ENCODE measurements at places on chromosomes 11 and 22.
A peak's percentile ranks its signal among the peaks of the same experiment; 100 is the strongest.

- DNase-seq = no peak
These were observed 140.8 kb downstream of the CCDC81 start for GRCh38 chr11:86515297-86516094.

GRCh38 chr11:114668109-114668508, 10.2 kb upstream of the NXPE2 start:
- no peak for DNase-seq

DNA sequence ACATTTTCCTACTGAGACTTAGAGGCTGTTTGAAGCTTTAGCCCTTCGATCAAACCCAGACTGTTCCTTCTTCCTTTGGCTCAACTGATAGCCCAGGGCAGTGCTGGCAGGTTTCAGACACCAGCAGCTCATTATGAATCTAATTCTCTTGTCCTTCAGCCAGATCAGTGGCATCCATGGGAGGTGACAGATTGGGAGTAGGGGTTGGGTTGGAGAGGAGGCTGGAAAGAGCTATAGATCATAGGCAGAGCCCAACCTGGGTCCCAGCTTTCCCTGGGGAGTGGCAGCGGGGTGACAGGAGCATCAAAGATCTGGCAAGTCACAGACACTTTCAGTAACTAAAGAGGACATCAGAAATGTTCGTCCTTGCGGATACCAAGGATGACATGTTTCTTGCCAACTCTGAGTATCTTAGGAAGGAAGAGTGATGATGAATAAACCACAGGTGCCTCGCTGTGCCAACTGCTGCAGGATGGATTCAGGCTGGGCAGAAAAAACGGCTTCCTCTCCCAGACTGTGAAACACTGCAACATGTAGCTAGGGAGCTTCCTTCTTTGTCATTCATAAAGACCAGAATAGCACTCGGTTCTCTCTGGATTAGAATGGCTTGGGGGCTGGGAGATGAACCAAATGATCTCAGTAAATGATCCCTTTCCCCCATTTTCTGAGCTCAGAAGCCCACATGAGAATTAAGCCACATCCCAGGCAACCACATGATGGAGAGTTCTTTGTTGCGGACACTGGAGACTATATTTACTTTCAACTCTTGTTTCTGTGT, 19.1 kb downstream of the ABCC8 start:
- no peak for DNase-seq

DNA sequence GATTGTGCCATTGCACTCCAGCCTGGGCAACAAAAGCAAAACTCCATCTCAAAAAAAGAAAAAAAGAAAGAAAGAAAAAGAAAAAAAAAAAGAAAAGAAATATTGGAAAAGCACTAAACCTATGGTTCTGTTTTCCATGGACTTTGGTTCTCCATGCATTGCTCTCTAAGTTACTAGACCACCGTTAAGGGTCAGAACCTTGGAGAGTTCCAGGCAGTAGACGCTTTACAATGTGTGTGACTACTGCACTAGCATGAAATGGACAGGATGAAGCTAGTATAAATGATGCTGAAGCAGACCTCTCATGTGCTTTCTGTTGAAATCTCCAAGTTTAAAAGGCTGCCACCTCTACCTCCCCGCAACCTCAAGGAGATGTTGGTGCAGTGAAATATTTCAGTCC, 63.5 kb downstream of the SIK2 start:
- no peak for DNase-seq

DNA sequence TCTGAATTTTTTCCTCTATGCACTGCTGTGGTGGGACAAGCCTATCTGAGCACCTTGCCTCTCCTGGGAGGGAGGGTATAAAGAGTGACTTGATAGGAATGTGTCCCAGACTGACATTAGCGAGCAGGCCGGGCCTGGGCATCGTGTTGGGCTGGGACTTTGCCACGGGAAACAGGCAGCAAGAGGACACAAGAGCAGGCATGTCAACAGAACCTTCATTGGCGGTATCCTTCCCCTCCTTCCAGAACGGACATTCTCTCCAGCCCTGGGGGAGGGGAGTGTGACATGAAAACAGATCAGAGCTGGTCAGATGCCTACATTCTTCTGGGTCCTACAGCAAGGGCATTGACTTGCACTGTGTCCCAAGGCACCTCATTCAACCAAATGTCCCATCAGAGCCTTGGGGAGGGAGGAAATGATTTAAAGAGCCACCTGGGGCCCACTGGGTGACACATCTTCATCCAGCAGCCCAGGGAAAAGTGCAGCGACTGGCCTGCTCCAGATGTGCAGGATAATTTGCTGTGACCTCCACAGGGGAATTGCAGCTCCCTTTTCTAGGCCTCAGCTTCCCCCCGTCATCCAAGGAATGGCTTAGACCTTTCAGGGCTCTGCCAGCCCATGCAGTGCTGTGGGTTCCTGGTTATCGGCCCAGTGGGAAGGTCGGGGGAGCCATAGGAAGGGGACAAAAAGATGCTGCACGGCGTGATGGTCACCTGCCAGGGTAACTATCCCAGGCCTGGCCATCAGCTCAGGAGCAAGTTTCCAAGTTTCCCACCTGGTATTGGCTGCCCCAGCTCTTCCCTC, 21.8 kb upstream of the UVRAG start:
- no peak for DNase-seq

DNA sequence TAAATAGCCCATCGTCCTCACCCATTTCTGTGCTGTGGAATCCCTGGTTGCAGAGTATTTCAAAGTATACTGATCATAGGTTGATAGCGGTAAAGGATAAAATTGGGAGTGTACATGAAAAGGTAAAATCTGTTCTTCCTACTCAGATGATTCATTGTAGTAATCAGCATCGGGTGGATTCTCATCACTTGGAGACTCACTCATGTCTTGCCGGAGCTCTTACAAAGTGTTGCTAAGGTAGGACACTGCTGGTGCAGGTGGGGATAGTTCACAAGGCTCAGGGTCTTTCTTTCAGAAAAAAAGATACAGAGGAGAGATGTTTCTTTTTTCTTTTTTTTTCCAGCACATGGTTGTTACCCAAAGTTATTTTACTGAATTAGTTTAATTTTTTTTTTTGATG, 84.8 kb downstream of the MTNR1B start:
- no peak for DNase-seq

- DNase-seq = no peak
These were observed 26.8 kb downstream of the CLDN25 start for GRCh38 chr11:113806406-113806805.

- DNase-seq = no peak
These were observed 2.9 kb upstream of the BTBD10 start for GRCh38 chr11:13465909-13466371.

GRCh38 chr22:48391171-48391711, 1436.4 kb downstream of the BRD1 start:
- DNase-seq = no peak

DNA sequence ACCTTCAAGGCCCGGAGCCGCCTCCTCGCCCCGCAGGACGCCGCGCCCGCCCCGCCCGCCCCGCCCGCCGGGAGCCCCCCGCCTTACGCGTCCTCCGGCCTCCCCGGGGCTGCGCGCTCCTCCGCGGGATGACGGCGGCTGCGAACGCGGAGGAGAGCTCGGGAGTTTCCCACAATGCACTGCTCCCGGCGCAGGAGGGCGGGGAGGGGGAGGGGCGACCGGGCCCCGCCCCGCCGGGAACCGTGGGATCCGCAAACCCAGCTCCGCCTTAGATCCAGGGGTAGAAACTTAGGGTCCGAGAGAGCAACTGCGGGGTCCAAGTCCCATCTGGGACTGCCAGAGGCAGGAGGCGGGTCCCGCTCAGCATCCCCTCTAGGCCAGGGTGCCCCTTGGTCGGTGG, at the start of gene CEND1:
CEND1 (minus strand) TSS at position 148 of the 400 bp plus-strand sequence. CDS start 1,514 bp downstream, outside the sequence.
- no peak for DNase-seq

DNA sequence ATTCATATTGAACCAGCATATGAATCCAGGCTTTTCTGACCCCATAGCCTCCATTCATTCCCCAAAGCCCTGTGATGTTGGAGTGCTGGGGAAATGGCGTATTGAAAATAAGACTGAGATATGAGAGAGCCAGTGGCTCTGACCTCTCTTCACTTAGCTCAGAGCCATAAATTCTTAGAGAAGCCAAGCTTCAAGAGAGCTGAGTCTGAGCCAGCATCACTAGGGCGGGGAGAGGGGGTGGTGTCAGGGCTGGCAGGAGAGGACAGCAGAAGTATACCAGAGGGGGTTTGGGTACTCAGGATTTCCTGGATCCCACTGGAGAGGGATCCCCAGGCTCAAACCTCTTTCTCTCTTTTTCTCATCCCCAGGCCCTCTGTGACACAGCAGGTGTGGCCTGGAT, 16.7 kb upstream of the MOGAT2 start:
- DNase-seq = no peak

DNA sequence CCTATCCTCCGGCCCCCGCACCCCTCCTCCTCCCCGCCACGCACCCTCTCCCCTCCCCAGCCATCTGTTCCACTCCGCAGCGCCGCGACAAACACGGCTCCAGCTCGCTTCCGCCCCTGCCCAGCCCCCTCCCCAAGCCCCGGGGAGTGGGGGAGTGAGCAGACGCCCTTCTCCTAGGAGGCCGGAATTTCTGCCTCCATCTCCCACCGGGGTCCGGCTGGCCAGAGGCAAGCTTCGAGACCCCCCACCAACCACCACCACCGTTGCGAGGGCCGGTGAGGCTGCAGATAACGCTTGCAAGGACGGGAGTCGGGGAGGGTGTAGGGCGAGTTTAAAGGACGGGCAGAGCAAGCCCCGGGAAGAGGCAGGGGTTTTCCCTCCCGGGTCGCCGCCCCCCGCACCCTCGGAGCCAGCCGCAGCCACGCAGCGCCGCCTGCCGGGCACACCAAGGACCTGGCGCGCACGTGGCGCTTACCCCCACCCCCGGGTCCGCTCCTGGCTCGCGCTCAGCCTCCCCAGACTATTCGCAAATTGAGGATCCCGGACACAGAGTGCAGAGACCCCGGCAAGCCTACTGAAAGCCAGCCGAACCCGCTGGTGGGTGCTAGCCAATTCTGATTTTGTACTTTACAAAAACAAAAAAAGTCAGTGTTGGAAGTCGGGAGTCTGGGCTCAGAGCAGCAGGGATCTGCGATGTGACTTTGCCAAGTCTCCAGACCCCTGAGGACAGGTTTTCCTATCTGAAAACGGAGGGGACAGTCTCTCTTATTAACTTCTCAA, 22.6 kb downstream of the RTN4RL2 start:
- DNase-seq = no peak

- DNase-seq = no peak
These were observed 25.3 kb upstream of the SESN3 start for GRCh38 chr11:95256321-95256779.

GRCh38 chr11:46300270-46300669, 22.8 kb downstream of the CREB3L1 start:
- DNase-seq = no peak

GRCh38 chr11:66123902-66124301, 53.8 kb downstream of the PACS1 start:
- no peak for DNase-seq

GRCh38 chr11:130062026-130062425, 7.7 kb upstream of the APLP2 start:
- no peak for DNase-seq

- no peak for DNase-seq
These were observed 154.3 kb upstream of the RASSF10 start for GRCh38 chr11:12854829-12855228.

GRCh38 chr11:72673284-72673942, 809 bp downstream of the PDE2A start:
- DNase-seq = no peak

DNA sequence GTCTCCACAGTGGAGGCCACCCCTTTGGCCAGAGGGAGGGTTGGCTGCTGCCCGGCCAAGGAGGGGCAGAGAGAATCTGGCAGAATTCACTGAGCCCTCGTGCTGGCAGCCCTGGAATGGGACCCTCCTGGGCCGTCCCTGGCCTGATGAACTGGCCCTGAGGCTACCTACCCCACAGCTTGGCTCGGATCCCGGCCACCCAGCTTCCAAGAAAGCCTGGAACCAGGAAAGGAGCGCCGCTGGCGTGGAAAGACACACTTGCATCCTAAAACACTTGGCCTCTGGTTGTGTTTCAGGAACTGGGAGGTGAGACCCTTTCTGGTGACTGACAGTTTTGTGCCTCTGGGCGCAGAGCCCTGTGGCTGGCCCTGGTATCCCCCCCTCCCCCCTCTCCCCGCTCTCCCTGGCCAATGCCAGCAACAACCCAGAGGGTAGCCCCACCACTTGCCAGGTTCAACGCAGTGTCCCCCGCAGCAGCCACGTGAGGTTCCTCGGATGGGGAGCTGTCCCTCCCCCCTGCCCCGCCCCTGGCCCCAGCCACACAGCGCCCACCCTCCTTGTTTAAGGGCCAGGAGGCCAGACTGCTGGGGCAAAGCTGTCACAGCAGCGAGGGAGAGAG, 693 bp downstream of the NFAM1 start:
- DNase-seq = no peak

DNA sequence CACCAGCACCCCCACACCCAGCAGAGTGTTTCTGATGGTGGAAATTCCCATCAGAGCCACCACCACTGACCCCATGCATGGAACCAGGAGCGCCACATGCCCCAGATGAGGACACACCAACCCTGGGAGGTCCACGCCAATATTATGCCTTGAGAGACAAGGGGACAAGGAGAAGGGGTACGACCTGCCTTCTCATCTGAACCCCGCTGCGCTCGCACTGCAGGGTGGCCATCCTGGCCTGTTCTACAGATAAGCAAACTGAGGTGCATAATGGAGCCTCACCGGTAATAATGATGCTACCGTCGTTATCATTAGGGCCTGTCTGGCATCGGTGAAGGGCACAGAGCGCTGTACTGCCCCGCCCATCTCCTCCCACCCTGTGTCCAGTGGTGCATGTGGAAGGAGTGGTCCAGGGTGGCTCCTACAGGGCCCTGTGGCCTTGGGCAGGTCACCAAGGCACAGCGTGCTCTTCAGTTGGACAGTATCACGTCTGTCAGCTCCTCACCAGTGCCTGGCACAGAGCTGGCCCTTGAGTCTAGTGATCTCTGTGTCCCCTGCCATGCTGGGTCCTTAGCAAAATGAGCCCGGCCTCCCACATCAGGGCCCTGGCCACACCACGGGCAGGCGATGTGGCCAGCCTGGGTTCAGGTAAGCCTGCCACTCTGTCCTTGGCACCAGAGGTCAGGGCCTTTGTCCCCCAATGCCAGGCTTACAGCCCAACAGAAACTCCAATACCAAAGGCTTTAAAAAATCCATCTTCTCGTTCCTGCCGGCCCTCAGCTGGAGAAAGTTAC, 92.2 kb downstream of the PHF21B start:
- DNase-seq = no peak

DNA sequence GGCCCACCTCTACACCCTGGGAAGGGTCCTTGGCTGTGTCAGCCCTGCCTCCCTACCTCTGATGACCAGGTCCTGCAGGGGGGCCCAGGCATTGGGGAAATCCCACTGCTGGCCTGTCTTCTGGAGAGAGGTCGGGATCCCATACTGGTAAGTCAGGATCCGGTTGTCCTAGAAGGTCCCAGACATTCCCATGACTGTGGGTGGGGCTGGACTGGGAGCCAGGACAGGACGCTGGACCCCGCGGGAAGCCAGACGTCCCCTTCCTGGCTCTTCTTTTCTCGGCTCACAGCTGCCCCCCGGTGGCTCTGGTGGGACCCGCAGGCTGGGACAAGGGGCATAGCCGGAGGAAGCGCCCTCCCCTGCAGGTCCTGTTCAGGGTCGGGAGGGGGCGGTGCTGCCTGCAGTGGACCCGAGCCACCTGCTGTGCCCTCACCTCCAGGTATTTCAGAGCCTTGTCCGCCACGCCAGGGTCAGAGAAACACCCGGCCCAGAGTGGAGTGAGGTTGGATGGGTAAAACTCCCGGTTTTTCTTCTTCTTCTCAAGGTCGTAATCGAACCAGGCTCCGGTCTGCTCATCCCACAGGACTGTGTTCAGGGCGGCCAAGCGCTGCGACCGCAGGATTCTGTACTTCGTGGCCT, 20.0 kb downstream of the TREH start:
- DNase-seq = peak; percentile 88

GRCh38 chr11:15565880-15566279, 451.2 kb downstream of the INSC start:
- DNase-seq = no peak

- no peak for DNase-seq
These were observed 9.4 kb downstream of the SIDT2 start for GRCh38 chr11:117187799-117188481.
